Activated naive CD4-positive, alpha-beta T cell (primary cell): ENCODE measurements at places on chromosomes 1 and 21.

DNA sequence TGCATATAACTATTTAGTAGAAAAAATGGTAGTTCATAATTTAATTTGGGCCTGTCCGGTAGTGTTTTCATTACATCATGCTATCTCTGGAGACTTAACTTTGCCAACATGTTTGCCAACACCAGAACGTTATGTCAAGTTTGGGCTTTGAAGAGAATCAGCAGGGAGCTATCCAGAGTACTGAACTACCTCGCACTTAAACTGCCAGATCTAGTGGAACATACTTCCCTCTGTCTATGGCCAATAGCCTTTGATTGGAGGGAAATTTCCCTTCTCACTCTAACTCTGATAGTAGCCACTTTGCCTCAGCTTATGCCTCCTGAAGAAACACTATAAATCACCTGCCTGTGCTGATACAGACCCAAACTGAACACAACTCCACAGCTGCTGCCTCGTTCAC is 10.0 kb downstream of the LRRC53 start:
- no peak for DNase-seq

DNA sequence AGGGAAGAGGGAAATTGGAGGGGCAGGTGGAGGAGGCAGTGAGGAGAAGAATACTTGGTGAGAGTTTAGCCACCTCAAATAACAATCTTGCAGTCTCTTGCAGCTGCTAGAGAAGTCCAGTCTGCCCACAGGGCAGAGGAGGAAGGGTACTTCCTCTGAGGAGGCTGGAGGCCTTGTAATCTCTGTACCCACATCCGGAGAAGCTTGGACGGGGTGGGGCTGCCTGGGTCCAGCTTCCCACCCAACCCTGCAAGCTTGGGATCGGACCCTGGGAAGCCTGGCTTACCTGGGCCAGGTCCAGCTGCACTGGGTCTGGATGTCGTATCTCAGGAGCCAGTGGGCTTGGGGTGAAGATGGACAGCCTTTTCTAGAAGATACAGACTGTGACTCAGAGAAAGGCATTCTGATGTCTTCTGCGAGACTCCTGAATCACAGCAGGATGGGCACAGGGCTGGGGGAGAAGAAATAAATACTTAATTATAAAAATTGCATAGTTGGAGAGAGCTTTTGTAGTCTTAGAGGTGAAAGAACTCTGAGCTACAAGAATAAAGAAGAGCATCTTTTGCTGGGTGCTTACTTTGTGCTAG is 111.8 kb upstream of the JUN start:
- DNase-seq: no peak

- DNase-seq: no peak
Observed at GRCh38 chr1:161718559-161719324, 2.6 kb upstream of the FCRLB start.

GRCh38 chr21:45096217-45096616 is 21.8 kb downstream of the ADARB1 start:
- DNase-seq: no peak

DNA sequence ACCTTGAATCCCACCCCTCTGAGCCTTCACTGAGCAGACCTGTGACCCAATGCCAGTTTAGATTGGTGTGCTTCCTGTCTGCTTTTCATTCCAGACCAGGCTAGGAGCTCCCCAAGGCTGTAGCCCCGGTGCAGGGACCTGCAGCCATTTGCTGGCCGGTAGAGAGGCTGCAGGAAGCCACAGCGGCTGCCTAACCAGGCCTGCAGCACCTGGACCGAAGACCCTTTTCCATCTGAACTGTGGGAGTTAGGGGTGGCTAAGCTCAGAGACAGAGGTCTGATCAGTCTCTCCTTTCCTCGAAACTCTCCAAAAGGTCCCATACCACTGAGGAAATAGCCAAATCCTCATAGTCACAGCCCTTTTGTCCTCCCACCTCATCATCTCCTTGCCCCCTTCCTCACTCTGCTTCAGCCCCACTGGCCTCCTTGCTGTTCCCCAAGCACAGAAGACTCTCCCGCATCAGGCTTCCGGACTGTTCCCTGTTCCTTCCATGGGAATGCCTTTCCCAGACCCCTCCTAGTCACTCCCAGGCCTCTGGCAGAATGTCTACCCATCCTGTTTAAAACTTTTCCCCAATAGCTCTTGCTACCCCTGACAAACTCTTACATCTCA is 674 bp upstream of the TTC4 start:
- DNase-seq: no peak
